ENCODE measurements at places on chromosomes 11 and 22.

- no peak for DNase-seq
Observed at GRCh38 chr11:64870176-64870892, 8.1 kb downstream of the EHD1 start.

DNA sequence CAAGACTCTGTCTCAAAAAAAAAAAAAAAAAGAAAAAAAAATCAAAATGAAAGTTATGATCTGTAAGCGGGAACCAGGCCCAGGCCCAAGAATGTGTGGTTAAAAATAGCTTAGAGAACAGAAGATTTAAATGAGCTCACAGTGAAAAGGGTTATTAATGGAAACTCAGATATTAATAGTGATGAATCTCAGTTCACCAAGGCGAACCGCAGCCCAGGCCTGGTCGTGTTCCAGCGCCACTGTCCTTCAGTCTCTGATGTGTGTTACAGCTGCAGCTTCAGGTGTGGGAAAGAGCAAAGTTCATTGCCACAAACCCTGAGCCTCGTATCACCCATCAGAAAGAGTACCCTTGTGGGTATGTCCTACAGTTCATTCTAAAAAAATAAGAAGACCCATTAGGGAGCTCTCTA lies 107.1 kb downstream of the GAB2 start:
- DNase-seq: peak; percentile 5

DNA sequence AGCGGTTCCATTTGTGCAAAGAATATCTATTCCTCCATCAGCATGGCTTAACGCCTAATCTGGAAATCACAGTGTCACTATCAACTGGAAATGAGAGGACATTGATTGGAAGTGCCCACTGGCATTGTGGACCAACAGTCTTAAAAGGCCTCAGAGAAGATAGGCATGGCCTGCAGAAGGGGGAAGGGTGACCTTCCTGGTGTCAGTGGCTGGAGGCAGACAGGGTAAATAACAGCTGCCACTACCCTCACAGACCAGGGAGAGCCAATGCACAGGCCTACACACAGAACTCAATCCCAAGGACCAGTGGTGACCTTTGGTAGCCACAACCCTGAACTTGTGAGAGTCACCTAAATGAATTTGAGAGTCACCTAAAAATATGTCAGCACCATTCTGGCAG lies 36.0 kb downstream of the DDIAS start:
- no peak for DNase-seq

DNA sequence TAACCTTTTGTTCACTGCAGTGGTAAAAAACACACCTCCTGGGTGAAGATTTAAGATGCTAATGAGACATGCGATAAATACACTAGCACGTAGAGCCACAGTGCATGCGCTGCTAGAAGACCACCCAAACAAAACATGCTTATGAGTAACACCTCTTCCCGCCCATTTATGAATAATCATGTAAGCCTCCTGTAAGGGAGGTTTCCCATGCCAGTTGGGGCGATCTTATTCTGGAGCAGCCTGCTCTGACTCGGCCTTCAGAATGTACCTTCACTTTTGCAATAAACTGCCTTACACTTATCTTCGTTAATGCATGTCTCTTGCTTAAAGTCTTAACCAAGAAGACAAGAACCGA lies 18.1 kb upstream of the SCARF2 start:
- DNase-seq: no peak

- DNase-seq: no peak
Observed at GRCh38 chr11:93444617-93445073, 98.5 kb downstream of the SMCO4 start.

GRCh38 chr11:68353669-68354068 lies 41.3 kb downstream of the LRP5 start:
- no peak for DNase-seq

GRCh38 chr11:94885581-94885980 lies 87.8 kb downstream of the CWC15 start:
- DNase-seq: no peak

GRCh38 chr11:122653916-122654585 lies 1.5 kb upstream of the UBASH3B start:
- DNase-seq: no peak

DNA sequence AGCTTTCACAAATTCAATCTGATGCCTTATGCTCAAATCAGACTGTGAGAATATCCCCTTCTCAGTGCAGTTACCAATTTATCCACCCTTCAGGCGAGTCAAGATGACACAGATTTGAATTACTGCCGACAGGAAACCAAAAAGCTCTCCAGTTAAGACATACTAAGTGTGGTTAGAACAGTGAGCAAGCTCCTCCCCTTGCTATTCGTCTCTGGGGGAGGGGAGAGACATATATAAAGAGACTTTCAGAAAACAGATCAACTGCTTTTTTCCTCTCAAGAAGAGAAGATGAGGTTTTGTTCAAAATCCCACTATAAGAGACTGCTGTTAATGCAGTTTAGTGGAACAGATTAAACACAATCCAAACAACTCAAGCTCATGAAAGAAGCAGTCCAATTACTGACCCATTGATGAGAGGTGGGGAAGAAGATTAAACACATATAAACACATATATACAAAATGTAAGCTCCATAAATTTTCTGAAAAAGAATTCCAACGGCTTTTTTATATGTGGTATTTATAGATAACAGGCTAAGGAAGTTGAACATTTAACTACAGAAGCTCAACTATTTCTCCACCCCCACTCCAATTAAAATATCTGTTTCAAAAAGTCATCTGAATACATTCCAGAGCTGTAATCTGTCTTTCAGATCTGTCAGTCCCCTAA lies 102.7 kb downstream of the MRTFA start:
- no peak for DNase-seq

DNA sequence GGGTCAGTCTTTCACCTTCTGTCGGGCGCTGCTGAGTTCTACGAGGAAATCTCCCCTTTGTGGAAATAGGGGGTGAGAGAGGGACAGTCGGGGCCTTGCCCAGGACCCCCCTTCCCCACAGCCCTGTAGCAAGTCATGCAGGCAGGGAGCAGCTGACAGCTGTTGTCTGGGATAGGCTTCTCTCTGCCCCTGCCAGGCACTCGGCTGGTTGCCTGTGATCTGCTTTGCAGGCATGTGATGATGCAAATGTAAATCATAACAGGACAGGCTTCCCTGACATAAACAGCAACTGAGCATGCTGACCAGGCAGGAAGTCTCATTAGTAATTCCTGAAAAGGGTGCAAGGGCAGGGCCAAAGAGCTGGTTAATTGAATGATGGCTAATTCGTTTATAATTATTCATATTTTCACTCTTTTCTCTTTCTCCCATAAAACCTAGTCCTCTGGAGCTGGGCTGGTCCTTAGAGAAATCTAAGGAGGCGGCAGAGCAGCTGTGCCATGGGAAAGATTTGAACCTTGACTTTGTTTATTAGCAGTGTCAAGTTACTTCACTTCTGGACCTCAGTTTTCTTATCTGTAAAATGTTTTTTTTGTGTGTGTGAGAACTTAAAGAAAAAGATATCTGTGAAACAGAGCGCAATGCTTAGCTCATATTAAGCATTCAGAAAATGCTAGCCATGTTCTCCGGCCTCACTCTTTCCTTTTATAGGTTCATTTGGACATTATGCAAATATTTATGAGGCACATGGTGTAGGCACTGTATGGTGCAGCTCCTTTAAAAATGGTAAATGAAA lies 129.7 kb downstream of the LDLRAD3 start:
- no peak for DNase-seq

All from LoVo (cell line).